ENCODE measurements at places on chromosomes 2 and 18.
A peak's percentile ranks its signal among the peaks of the same experiment; 100 is the strongest.

DNA sequence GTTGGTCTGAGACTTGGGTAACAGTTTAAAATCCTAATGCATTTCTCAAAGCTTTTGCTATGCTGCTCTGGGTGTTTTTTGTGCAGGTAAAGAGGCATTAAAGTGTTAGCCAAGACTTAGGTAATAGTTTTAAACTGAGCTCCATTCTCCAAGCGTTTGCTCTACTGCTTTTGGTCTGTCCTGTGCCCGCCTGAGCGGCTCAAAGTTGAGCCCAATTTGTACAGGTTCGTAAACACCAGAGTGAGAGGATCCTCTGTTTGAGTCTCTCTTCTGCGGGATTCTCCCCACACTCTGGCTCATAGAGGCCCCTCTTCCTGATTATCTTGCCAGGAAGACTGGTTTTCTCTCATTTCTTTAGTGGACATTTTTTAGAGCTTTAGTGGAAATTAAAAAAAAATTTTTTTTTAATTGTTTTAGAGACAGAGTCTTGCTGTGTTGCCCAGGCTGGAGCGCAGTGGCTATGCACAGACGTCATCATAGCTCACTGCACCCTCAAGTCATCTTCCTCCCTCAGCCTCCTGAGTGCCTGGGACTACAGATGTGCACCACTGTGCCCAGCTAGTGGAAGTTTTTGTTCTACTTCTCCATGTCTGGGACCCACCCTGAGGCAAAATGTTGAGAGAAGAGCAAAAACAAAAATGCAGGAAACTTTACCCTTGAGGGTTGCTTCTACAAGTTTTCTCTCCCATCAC is 16.6 kb downstream of the CCDC138 start:
- no peak for DNase-seq

DNA sequence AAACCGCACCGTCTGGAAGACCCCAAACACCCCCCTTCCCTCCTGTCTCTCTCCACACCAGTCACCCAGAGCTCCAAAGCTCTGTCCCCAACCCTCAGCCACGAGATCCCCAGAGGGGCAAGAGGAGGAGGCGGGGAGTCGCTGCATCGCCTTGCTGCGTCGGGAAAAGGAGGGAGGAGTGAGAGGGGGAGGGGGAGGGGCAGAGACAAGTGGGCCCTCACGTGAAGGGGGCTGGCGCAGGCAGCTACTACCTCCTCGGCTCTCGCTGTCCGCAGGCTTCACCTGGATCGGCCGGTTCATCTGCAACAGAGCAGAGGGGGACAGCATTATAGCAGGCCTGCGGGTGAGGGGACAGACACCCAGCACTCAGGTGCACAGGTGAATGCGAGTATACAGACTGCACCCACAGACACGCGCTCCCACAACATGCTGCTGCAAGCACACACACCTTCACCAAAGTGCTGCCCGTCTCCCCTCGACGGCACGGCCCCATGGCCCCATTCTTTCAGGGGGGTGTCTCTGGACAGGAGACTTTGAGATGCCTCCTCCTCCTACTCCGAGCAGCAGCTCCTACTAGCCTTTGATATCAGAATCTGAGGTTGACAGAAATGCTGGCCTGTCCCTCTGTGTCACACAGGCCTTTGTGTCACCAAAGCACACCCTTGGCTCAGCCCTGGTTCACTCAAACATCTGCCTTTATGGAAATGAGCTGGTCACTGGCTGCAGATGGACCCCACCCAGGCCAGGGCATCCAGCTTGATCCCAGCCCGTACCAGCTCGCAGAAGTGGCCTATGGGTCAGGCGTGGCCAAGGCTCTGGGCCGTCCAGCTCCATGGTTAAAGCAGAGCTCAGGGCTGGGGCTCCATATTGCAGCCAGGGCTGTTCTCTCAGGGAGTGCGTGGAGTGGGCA is 243.8 kb downstream of the CELF4 start:
- no peak for DNase-seq

GRCh38 chr18:76592981-76593381 is 97.9 kb upstream of the ZNF516 start:
- DNase-seq = no peak

GRCh38 chr2:219523031-219523671 is 8.9 kb downstream of the ASIC4 start:
- DNase-seq = no peak

- no peak for DNase-seq
These were observed 37.4 kb downstream of the PNO1 start for GRCh38 chr2:68195096-68195495.

- DNase-seq = no peak
These were observed 42.5 kb downstream of the SPATS2L start for GRCh38 chr2:200348897-200349563.

- no peak for DNase-seq
These were observed 14.2 kb downstream of the HPCAL1 start for GRCh38 chr2:10316860-10317259.

GRCh38 chr18:70636991-70637390 is 348.1 kb downstream of the SOCS6 start:
- DNase-seq = no peak

DNA sequence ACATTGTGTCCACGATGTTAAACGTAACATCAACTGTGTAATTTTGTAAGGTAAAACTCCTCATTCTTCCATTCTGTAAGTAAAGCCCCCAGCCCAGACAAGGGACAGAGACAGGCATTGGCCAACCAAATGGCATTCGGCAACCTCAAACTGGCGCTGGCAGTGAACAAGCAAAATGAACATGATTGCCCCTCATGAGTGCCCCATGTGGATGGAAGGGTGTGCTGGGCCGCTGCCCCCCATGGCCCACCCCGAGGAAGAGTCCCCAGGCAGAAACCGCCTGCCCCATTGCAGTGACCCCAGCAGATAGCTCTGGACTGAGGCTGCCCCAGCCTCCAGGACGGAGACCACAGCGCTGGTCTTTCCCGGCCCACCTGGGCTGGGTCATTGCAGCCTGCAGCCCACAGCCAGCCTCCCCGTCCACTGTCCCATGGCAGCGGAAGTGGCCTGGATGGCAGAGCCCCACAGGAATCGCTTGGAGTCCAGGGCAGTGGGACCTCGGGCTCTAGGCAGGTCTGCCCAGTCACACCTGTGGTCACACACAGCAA is 220.2 kb downstream of the HDAC4 start:
- no peak for DNase-seq

- no peak for DNase-seq
These were observed 1.7 kb downstream of the STAM2 start for GRCh38 chr2:152173831-152174230.

DNA sequence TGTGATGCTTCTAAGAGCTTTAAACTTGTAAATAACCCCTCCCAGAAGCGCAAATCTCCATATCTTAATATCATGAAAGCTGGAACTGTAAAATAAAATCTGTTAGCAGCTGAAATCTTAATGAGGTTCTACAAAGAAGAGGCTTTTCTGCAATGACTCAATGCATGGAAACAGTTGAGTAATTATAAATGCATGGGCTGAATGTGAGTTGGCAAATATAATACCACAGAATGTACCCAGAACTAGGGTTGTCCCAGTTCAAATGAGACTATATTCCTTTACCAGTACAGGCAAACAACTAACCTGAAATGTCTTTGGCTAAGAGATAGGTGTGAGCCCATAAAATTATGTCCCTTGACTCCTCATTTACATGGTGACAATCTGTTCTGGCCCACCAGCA is 52.9 kb downstream of the SATB2 start:
- no peak for DNase-seq

DNA sequence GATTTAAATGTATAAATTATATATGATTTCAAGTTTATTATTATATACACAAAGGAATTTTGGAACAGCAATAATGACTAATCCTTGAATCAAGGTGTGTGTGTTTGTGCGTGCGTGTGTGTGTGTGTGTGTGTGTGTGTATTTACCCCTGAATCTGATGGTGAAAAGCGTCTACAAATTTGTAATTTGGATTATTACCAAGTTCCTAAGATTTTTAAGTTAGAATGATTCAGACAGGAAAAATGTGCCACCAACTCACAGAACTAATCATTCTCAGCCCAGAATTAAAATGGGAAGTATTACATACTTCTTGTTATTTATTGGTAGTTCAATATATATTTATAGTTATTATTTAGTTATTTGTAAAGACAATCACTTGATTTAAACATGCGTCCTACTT is 12.3 kb downstream of the CALCRL start:
- DNase-seq = no peak

- no peak for DNase-seq
These were observed 1.6 kb downstream of the OSR1 start for GRCh38 chr2:19356545-19357401.

DNA sequence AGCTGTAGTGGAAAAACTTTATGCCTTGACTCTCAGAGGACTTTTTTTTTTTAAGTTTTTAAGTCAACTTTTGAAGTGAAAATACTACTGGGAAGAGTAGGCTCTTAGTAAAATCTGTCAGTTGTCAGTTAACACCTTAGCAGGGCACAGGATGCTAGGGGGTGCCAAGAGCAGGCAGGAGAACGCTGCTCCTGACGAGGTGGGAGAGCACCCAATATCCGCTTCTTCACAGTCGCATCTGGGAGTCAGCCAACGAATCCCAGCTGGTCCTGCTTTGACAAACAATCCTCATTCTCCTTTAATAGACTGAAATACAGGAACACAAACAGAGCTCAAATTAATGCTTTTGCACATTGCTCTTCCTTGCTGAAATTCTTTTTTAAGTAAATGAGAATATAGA is 709.5 kb upstream of the ACVR2A start:
- no peak for DNase-seq

DNA sequence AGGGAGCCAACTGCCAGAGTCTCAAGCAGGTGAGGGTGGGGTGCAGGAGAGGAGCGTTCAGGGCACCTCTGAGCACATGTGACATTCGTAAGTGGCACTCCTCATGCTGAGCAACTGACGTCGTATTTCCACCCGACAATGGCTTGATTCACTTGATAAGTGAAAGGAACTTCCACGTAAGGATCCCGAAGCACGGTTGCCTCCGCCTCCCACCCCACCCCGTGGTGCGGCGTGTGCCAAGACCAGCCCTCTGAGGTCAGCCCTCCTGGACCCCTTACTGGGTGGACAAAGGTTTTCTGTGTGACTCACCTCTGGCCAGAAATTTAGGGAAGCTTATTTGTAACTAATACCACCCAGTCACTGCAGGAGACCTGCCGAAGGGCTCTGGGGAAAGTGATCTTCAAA is 59.9 kb downstream of the AGAP1 start:
- DNase-seq = no peak

DNA sequence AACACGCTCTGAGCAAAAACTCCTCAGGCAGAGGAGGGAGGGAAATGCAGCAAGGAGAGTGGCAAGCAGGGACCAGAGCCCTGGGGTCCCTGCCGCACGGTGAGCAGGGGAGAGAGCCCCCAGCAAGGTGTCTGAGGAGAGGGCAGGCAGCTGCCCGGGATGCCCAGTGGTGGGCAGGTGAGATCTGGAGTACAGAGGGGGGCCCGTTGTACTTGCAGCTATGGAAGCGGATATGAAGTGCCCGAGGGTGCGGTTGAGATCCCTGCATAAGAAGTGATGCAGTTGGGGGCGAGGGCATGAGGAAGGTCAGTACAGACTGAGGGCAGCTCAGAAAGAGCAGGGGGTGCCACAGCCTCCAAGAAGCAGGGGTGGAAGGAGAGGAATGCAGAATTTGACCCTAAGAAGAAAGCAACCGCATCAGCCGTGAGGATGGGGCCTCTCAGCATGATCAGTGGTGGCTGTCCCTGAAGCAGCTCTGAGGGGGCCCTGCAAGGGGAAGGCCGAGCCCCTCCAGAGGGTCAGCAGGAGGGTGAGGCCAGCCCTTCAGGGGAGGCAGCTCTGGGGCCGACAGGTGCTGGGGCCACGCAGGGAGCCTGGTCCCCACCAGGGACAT is 29.4 kb downstream of the MTERF4 start:
- DNase-seq = peak; percentile 7

GRCh38 chr2:175057078-175057685 is 52.0 kb upstream of the CHN1 start:
- no peak for DNase-seq

- DNase-seq = no peak
These were observed 95.4 kb downstream of the PRKCE start for GRCh38 chr2:45746888-45747287.

DNA sequence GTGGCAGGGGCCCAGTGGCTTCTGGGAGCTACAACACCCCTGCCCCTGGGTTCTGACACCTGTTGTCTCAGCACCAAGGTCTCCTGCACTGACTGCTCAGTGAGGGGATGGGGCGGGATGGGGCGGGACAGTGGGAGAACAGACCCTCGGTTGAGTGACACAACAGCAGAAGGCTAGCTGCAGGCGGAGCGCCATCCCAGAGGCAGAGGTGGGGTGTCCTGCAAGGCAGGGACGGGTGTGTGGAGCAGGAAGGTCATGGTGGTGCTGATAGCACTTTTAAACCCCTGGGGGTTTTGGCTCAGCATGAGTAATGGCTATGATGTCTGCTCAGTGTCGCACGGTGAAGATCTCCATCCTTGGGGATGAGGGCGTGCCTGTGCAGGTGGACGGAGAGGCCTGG is 105.1 kb downstream of the DGKD start:
- DNase-seq = no peak

GRCh38 chr2:164903951-164904350 is 51.4 kb downstream of the SLC38A11 start:
- DNase-seq = no peak

GRCh38 chr2:128276878-128277675 is 41.6 kb downstream of the HS6ST1 start:
- DNase-seq = no peak

DNA sequence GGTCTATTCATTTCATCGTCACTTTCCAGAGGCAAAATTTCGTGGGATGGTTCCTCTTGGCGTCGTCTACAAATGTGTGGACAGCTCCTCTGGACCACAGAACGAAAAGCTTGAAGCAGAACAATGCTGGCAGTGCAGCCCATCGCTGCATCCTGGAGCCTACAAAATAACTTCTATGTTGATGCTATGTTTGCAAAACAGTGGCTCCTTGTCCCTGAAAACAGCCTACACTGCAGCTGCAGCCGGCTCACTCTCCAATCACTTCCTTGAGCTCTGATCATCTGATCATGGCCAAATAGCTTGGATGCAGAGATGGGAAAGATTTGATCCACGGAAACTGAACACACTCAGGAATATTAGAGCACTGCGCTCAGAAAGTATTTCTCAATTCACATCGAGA is 60.0 kb downstream of the DOCK10 start:
- DNase-seq = peak; percentile 71

DNA sequence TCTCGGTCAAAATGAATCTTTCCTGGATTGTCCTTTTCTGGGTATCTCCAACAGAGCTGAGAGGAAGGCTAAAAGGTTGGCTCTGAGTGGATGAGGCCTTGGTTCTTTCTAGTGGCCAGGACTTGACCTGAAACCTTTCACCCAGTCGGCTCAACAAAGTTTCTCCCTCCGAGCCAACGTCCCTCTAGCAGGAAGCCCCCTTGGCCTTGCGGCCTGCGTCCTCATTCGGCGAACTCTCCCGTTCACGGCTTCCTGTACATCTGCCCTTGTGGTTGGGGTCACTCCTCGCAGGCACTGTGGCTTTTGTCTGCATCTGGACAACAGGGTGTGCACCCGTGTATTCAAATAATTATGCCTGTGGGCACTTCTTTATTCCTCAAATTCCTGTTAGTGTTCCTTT is 9.4 kb upstream of the SIX3 start:
- DNase-seq = no peak
